ENCODE measurements at places on chromosomes 7 and 10.

DNA sequence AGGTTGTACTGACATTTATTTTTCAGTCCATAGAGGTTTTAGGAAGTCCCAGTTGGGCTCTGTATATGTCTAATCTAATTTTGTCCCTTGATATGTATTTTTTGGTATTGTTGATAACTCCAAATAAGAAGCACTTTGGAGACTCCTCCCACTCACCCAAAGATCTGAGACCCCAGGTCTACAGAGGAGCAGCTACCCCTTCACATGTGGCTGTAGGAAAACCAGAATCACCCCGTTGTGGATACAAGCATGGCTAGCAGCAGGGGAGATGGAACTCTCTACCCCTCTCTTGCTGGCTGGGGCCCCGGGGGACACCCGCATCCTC, 9.4 kb downstream of the HHEX start:
- no peak for DNase-seq

DNA sequence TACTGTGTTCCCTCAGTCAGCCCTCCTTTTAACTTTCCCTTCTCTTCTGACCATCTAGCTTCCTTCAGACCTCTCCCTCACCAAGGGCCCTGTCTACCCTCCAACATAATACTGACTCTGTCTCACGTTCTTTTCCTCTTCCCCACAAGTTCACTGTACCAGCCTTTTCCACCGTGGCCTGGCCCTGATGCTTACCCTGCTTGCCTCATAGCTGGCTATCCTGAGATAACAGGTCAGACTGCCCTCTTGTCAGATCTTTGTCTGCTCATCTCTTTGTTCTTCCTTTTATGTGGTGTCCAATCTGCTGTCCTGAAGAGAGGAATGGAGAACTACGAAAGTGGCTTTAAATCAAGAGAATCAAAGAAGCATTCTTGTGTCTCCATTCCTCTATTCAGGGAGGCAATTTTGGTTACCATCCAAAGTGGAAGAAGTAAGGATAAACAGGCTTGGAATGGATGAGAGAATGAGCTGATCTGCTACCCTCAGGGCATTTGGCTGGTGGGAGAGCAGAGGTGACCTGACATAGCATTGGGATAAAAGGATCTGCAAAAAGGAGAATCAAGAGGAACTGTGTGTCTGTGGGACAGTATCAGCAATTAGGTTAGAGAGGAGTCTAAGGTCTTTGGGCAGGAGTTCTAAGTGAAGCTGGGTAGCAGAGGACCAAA, 8.1 kb downstream of the BTAF1 start:
- DNase-seq = no peak

GRCh38 chr7:106717254-106717954, 56.4 kb upstream of the CCDC71L start:
- DNase-seq = no peak

DNA sequence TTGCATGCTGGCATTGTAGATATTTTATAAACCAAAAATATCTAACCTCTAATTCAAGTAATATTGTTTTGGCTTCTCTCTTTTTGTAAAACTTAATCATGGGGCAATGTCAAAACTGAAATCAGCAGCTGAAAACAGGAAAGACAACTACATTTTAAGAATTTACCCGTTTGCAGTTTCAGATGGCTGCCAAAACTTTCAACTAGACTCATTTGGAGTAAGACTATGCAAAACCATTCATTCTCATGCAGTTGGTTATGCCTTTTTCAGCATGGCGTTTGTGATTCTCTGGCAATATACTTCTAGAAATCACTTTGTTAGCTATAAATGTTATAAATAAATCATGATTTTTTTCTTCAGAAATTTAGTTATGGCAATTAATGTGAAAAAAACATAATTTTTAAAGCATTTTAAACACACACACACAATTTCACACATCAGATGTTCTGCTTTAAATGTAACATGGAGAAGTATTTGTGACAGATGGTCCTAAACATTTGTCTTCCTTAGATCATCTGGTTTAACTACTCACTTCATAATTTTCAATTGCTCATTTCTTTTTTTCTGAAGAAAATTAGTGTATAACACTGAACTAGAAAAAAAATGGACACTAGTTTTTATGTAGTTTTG, 116.4 kb downstream of the ITGB8 start:
- no peak for DNase-seq

GRCh38 chr7:31761646-31762045, 74.6 kb downstream of the PPP1R17 start:
- no peak for DNase-seq

DNA sequence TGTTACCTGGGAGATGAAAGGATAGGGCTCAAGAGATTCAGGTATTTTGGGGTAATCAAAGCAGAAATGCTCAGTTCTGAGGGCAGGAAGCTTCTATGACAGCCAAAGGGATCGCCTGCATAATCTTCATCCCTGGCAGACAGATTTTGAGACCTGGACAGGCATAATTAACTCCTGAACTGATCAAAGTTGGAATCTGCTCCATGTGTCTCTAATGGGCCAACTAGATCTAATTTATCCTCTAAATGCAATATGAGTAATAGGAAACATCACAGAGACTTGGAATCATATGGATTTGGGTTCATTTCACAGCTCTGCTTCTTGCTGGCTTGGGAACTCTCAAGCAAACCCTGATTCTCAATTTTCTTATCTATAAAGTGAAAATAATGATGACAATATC, 41.2 kb upstream of the EPHB6 start:
- DNase-seq = no peak

GRCh38 chr7:116938678-116939077, 14.6 kb upstream of the ST7 start:
- no peak for DNase-seq

- no peak for DNase-seq
These were observed 64.5 kb downstream of the DNMBP start for GRCh38 chr10:99945263-99945662.

DNA sequence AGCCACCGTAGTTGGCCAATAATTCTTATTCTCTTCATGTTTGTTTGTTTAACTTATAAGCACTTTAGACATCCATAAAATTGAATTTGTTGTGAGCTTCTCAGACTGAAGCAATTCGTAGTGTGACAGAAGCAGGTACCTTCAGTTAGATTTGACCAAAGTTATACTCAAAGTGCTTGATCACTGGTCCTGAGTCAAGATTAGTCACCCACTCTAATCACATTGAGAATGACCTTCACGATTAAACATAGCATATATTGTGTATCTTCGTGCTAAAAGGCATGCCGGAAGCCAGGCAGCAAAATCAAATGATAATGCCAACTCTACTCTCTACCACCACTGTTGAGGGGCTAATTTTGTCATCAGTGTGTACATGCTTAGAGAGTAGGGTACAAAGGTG, 763.7 kb upstream of the MBL2 start:
- no peak for DNase-seq

Measured in T-helper 22 cell (primary cell).